ENCODE measurements at places on chromosomes 6 and 20.

DNA sequence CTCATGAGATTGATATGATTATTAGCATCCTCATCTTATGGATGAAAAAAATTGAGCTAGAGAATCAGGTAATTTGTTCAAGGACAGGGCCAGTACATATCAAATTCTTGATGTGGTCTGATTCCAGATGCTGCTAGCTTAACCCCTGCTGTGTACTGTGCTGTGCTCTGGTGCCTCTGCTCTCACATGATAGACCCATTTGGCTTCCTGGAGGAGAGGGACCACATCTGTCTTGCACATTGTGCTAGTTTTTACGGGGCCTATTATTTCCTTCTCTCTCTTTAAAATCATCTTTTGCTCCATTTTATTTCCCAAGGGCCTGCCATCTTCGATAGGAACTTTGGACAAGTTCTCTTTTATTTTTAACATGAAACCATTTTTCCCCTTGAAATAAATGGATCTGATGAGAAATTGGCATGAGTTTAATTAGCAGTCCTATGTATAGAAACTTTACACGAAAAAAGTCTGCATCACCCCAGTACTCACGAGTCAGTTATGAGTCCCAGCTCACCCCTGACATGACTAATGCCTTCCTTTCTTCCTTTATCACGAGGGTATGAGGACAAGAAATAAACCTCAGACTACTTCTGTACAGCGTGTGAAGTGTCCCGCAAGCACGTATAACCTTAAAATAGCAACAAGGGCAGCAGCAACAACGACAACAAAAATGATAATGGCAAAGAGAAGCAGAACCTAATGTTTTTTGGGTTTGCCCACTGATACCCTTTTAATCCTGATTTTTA is 26.5 kb downstream of the CD109 start:
- no peak for DNase-seq

- no peak for DNase-seq
Measured at GRCh38 chr6:45986746-45987274, 28.9 kb downstream of the CLIC5 start.

- DNase-seq, result peak; percentile 86
Measured at GRCh38 chr20:45933266-45934045, 1.0 kb upstream of the PCIF1 start.

DNA sequence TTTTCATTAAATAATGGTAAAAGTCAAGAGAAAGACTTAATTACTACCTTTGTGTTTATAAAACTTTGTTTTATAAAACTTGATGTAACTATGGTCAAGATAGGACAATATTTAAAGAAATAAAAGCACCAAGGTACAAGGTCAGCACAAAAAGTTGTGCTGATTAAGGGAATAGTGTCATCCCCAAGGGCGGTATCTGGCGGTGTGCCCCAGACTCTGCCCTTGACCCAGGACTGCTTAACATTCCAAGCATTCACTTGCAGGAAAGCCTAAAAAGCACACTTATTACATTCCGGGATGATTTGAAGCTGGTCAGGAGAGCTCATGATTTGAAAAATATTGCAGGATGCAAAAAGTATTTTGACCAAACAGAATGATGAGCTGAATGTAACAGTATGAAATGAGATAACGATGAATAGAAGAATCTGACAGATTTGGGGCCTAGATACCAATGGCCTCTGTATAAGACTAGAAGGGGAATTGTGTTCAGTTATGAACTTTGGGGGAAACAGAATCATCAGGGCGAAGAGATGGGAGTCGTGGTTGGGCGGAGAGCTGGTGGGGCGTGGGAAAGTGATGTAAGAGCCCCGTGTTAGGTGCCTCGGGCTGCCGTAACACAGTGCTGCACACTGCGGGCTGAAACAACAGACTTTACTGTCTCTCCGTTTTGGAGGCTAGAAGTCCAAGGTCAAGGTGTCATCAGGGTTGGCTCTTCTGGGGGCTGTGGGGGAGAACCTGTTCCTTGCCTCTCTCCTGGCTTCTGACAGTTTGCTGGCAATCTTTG is 77.2 kb downstream of the CDC5L start:
- no peak for DNase-seq

DNA sequence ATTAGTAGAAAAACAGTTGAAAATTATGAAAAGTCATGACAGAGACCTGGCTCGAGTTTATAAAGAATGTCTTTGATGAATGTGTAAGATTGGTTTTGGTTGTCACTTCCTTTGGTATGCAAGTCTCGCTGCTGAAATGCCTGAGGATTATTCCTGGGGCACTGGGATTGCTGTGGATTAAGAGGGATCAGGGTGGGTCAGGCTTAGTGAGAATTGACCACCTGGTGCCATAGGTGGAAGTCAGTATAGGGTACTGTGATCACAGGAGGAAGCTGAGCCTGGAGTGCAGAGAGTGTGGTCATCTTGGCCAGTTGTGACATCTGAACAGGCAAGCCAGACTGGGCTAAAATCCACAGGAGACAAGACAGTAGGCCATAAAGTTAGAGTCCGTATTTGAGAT is 34.9 kb downstream of the CEP43 start:
- DNase-seq, result no peak
